ENCODE measurements at places on chromosomes 12 and 14.
A peak's percentile ranks its signal among the peaks of the same experiment; 100 is the strongest.

GRCh38 chr14:105497671-105498429, 6.8 kb downstream of the TEDC1 start:
- peak; percentile 9 for DNase-seq

- DNase-seq: no peak
These were observed 171.7 kb upstream of the RTL1 start for GRCh38 chr14:101075025-101075800.

DNA sequence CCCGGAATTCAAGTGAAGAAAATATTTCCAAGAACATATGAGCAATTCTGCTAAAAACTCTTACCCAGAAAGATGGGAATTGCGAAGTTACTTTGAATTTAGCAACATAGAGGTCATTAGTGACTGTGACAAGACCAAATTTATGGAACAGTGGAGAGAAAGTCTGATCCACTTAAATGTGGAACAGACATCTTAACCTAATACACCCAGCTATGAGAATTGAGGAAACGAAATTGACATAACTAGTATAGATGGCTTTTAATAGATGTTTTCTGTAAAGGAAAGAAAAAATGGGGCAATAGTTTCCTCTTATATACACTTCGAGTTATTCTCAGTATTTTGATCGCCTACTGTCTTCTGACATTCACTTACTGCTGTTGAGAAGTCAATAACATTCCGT, 4.6 kb downstream of the OVCH1 start:
- no peak for DNase-seq

GRCh38 chr12:125081427-125081826, 16.2 kb downstream of the AACS start:
- DNase-seq: no peak

DNA sequence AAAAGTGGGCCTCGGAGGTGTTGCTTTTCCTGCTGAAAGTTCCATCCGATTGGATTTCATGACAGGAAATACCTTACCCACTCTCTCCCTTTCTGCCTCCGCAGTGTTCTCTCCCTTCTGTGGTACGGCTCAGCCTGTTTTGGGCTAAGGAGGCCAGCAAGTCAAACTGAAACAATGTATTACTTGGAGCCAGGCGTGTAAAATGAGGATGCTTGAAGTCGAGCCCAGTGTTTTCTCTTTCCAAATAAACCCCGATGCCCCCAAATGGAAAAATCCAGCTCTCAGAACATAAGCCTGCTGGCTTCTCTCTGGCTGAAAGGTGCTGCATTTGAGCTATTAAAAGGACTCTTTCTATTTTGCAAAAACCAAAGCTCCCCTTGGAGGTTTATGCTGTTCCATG, 124.7 kb downstream of the ZNF664 start:
- DNase-seq: no peak

DNA sequence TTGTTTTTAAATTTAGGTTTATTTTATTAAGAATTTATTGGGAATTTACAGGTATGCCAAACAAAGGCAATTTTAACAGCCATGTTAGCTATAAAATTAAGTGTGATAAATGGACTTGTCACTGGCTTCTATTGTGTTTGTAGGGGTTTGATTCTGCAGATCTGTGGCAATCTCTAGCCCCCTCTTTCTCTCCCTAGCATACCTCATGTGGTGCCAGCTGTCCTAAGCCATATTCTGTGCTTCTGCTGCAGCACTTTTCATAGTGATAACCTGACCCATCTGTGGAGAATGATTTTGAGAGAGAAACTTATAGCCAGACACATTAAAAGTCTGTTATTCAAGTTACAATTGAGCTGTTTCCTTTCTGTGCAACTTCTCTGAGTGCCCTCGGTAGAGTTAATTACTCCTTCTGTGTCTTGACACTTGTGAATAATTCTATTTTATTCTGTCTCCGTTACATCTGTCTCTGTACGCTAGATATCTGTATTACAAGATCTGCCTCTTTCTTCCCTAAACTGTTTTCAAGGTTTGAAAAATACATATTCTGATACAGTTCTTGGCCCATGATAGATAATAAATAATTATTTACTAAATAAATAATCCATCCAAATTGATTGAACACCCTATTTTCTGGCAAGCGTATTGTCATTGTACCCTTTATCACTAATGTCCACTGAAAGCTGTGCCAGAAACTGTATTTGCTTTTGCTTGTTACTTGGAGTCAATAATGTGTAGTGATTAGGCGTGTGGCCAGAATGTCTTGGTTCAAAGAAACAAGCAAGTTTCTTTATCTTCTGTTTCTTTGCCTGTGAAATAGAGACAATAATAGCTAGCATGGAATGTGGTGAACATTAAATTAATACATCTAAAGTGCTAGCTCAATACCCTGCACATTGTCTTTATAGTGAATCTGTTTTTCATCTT, 40.0 kb downstream of the FRS2 start:
- no peak for DNase-seq

DNA sequence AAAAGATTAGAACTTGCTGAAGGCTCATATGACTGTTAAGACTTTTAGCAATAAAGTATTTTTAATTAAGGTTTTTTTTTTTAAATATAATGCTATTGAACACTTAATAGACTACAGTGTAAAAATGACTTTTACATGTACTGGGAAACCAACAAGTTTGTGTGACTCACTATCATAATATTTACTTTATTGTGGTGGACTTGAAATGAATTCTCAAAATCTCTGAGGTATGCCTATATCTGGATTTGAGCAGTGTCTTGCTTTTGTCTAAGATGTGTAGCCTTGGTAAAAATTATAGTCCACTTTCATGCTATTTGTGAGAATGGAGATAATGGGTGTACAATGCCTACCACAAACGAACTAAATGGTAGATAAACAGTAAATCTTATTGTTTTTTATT, 33.9 kb upstream of the NAV3 start:
- no peak for DNase-seq

GRCh38 chr14:19800282-19801117, 3.1 kb upstream of the OR4N2 start:
- DNase-seq: no peak

GRCh38 chr12:31220061-31220460, 105.9 kb downstream of the SINHCAF start:
- DNase-seq: no peak

DNA sequence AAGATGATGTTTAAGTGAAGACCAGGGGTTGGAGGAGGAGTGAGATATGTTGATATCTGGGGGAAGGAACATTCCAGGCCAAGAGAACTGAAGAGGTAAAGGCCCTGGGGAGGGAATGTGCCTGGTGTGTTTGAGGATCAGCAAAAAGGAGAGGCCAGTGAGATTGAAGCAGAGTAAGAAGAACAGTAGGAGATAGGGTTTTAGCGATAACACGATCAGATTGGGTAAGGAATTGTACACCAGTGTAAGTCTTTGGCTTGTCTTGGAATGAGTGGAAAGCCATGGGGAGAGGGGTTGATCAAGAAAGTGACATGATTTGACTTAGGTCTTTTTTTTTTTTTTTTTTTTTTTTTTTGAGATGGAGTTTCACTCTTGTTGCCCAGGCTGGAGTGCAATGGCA, 4.8 kb downstream of the TROAP start:
- DNase-seq: no peak

DNA sequence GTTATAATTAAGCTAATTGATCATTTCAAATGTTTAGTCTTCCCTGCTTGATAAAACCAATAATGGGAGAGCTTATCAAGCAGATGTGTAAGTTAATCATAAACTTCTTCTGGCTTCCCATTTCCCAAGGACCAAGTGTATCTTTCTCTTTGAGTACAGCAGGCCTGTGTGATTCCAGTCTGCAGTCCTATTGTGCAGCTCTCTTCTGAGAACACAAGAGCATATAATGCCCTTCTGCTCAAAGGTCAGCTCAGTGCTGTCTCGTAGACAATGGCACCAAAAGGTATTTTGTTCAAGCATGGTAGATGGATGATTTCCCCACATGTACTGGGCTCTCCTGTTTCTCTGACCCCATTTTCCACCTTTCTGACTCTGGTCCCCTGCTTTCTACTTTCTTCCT, 101.8 kb upstream of the DYRK2 start:
- no peak for DNase-seq

DNA sequence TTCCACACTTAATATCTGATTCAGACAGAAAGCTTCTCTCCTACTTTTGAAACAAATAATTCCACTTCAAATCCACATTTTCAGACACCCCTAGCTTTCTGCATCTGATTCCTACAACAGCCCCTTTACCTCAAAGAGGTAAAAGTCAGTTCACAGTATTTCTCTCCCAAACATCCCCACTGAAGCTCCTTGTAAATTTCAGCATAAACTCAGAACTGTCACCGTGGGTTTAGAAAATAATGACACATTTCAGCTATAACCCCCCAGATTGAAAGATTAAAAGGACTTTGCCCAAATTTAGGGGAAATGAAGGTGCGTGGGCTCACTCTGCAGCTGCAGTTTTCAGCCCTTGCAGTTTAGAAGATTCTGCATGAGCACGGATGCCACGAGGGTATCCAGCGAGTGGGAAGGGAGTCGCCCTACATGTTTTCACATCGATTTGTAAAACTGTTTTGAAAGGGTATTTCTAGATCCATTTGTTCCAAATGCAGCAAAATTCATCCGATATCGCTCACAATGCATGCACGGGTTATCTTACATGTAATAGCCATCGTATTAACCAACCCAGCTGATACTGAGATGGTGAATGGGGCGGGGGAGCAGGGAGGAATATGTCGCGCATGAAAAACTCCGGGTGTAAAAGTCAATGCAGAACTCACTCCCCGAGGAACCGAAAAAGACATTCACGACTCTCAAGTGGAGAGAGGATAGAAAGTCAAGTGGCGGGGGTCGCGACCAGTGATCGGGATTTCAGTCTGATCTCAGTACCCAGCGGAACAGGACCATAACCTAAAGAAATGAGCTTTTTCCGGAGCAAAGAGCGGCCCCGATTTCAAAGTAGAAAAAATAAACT, 5.0 kb upstream of the CCND2 start:
- DNase-seq: no peak

DNA sequence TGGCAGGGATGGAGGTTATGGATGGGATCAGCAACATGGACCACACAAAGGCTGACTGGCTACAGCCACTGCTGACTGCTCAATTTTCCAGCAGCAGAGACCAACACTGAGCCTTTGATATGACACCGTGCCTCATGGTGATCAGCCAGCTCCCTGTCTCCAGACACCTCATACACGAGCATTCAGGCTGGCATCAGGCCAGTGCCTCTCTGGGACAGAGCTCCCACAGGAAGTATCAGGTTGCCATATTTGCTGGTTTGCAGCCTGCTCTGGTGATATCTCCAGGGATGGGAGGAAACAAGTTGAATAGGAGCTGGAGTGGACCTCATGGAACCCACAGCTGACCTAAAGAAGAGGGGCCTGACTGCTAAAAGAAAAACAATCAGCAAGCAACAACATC, 471.2 kb upstream of the ATXN7L3B start:
- DNase-seq: no peak

GRCh38 chr12:54509617-54510016, 12.1 kb downstream of the NCKAP1L start:
- no peak for DNase-seq

DNA sequence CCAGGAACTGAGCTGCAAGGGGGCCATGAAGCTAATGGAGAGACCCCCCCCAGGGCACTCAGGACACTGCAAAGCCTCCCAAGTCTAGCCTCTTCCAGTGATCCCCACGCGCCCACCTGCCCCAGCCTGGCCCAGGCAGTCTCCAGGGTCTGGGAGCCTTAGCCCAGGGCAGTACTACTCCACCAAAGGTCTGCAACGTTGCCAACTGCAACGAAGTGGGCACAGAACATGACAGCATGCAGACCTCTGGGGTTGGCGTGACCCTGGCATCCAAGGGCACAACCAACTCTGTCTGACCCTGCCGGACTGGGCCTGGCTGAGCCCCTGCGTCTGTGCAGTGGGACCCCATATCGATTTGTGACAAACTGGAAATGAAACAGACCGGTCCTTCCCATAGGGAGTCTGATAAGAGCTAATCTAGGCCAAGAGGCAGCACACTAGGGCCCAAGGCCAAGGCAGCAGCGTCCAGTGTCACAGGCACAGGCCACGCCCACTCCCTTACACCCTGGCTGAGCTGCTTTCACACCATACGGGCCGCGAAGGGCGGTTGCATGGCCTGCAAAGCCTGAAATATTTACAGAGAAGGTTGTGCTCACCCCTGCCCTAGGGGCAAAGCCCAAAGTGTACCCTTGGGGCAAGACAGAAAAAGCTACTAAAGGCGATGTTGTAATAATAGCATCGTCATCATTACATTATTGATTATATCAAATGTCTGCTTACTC, 76.7 kb downstream of the NCOR2 start:
- no peak for DNase-seq

- DNase-seq: no peak
These were observed 67.5 kb downstream of the TMX1 start for GRCh38 chr14:51307551-51307950.

GRCh38 chr12:12182703-12183365, 84.0 kb downstream of the LRP6 start:
- no peak for DNase-seq

GRCh38 chr12:75591628-75592027, 80.2 kb upstream of the KRR1 start:
- DNase-seq: no peak

- DNase-seq: no peak
These were observed 34.9 kb downstream of the CCDC177 start for GRCh38 chr14:69539631-69540410.

DNA sequence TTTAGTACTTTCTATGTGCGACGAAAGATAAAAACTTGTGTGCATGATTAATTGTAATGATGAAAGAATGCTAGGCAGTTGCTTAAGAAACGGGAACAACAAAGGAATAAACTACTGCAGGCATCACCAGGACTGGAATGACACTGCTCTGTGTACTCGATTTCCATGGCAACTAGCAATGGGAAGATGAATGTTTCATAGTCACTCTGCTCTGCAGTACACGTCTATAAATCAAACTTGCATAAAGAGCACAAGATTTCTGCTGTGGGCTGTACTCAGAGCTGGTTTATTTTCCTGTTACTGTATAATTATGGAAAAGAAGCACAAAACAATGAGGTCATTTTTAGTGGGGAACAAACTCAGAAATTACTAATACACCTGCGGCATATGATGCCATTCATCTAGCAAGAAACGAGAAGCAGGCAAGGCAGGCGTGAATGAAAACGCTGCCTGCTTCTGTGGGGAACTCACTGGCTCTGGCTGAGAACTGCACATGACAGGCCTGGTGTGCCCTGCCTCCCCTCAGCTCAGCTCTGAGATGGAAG, 41.8 kb downstream of the EFCAB11 start:
- no peak for DNase-seq

GRCh38 chr14:32639208-32639607, 299.5 kb upstream of the NPAS3 start:
- DNase-seq: no peak

- no peak for DNase-seq
These were observed 138.5 kb downstream of the RBM19 start for GRCh38 chr12:113827539-113828114.

GRCh38 chr14:75279153-75279762, 630 bp downstream of the FOS start:
- peak; percentile 57 for DNase-seq

GRCh38 chr12:44307506-44308168, 471.8 kb downstream of the TMEM117 start:
- no peak for DNase-seq

GRCh38 chr12:68199127-68199526, 26.5 kb downstream of the IL26 start:
- no peak for DNase-seq
